ENCODE measurements at places on chromosomes 12 and 14.

DNA sequence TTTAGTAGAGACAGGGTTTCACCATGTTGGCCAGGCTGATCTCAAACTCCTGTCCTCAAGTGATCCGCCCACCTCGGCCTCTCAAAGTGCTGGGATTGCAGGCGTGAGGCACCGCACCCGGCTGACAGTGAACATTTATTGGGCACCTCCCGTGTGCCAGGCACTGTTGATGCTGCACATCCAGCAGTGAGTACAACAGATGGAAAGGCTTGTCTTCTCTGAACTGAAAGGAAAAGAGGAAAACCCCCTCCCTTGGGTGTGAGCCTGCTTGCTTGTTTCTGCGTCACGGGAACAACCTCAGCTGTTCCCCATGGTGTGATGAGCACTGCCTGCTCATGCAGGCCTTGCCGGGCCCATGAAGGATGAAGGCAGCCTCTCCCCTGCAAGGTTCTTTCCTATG, 39.5 kb downstream of the DGLUCY start:
- no peak for DNase-seq

DNA sequence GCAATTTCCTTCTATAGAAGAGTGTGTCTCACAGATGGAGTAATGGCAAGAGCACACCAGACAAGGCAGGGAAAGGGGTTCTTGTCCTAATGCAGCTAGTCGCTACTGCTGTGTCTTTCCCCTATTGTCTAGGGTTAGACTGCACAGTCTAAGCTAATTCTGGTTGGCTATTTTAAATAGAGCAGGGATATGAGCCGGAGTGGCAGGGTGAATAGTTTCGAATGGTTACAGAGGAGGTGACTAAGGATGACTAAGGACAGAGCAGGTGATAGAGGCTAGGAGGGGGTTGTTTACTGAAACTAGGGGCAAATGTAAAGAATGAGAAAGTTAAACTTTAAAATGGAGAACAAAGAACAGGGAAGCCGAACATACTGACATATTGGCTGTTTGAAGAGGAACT, 25.6 kb upstream of the CPNE8 start:
- no peak for DNase-seq

- DNase-seq, result no peak
These were observed 167.8 kb upstream of the HIF1A start for GRCh38 chr14:61527325-61528100.

- DNase-seq, result no peak
These were observed 3.1 kb downstream of the HDAC7 start for GRCh38 chr12:47816403-47817271.

DNA sequence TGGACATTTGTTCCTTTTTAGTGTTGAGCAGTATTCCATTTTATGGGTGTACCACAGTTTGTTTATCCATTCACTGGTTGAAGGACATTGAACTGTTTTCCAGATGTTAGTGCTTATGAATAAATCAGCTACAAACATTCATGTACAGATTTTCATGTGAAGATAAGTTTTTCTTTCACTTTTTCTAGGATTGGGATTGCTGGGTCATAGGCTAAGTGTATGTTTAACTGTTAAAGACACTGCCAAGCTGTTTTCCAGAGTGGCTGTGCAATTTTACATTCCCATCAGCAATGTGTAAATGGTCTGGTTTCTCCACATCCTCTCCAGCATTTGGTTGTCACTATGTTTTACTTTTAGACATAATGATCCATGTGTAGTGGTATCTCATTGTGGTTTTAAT, 14.0 kb upstream of the NID2 start:
- no peak for DNase-seq

- no peak for DNase-seq
These were observed 107.1 kb downstream of the GPR135 start for GRCh38 chr14:59358102-59358501.

DNA sequence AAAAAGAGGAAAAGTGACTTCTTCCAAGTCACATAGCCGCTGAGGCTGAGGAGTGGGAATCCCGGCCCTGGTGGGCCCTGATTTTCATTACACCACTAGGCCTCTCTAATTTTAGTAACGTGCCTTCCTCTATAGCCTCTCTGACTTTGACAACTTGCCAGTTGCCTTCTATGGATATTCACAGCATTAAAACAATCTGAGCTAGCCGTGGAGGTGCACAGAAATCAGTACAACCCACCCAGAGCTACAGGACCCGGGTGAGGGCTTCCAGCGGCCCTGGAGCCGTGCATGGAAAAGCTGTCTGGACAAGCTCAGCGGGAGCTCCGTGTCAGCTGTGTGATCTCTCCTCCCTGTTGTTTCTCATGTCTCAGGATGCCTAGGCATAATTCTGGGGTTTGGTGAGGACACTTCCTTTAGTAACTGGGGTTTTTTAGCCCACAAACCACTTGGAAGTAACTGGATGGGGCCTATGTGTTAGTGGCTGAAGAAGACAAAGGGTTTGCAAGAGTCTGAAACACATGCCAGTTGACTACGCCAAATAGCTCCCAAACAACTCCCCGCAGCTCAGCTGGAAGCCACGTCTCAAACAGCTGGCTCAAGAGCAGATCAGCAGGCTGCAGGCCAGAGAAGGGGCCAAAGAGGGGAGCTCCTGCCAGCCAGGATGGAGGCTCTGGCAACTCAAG, 53.0 kb downstream of the SSH1 start:
- no peak for DNase-seq

GRCh38 chr12:108773798-108774788, 42.8 kb upstream of the CORO1C start:
- DNase-seq, result no peak

Measured in cerebellar cortex (tissue), 1 donor.